Kidney capillary endothelial cell (primary cell): ENCODE measurements at places on chromosomes 5 and 9.

DNA sequence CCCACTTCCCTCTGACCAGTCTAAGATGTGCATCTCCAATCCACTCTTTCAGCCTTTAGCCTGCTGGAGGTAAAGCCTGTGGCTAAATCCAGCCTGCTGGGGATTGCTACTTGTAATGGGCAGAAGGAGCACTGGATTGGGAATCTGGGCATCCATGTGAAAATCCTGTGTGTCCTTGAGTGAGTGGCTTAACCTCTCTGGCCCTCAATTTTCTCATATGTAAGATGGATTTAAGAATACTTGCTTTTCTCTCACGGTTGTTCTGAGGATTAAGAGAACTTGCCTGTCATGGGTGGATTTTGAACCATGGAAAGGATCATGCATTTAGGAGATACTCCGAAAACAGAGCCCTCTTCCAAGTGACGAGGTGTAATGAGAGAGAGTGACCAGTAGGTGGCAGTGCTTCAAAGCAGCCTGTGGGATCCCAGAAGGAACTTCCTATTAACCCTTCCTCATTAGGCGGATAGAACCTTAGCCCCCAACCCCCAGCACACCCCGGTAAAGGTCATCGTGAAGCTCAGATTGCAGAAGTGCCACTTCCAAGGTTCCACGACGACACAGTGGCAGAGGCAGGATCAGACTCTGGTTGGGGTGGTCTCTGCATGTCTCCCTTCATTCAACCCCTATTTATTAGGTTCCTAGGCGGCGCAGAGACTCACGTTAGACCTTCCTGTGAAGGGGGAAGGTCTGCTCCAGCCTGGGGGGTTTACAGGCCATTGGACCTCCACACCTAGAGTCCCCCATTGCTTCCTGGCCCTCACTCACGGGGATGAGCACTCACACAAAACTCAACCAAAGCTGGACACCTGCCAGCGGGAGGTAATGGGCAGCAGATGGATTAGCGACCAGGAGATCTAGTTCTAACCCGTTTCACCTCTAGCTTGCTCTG lies 68.7 kb upstream of the ZNF618 start:
- DNase-seq: peak; percentile 68

DNA sequence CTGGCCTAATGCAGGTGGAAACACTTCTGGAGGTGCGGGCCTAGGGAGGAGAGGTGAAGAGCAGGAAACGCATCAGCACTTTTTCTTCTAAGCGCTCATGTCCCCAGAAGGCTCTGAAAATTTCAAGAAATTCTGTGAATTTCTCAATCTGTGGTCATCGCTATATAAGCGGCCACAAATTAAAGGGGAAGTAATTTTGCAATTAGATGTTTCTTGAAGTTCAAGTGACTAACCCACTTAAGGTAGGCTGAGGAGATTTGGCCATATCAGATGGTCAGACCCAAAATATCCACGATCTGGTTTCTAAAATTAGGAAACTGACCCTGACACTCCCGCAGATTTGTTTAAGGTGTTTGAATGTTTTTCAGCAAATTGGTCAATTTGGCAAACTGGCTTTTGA lies 16.6 kb upstream of the HMGCR start:
- DNase-seq: no peak

DNA sequence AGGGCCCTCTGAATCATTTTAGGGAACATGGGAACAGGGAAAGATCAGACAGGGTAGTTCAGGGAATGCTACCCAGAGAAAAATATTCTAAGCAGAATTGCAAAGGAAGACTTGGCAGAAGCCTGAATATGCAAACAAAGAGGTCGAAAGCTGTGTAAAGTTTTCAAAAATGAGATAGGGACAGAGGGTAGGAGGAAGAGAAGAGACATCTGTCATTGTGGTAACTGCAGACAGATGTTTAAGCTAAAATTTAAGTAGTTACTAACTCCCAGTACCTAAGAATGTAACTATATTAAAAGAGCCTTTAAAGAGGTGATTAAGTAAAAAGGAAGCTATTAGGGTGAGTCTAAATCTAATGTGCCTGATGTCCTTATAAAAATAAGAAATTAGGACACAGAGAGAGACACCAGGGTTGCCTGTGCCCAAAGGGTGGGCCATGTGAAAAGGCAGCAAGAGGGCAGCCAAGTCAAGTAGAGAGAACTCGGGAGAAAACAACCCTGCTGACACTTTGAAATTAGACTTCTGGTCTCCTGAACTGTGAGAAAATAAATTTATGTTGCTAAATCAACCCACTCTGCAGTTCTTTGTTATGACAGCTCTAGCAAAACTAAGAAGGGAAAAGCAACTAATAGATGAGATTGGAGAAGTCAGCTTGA lies 1647.4 kb upstream of the C9orf72 start:
- DNase-seq: no peak

DNA sequence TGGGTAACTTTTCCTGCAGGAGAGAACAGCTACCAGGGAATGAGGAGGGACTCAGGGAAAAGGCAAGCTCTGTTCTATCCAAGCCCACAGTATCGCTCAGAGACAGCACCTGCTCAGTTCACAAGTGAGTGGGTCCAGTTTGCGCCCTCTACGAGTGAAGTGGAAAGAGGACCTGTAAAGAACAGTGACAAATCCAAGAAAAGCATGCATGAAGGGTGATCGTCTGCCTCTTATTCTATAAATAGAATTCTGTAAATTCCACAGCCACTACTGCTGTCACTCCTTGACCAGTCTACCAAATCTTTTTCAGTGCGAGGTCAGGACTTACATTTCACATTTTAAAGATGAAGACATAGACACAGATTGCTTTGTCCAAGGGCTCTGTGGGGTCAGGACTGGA lies 117.5 kb downstream of the ENTREP1 start:
- no peak for DNase-seq

GRCh38 chr5:44632344-44632743 lies 176.4 kb upstream of the MRPS30 start:
- DNase-seq: no peak

GRCh38 chr5:11047030-11047429 lies 286.0 kb upstream of the DAP start:
- no peak for DNase-seq

GRCh38 chr5:68299575-68299974 lies 84.0 kb downstream of the PIK3R1 start:
- no peak for DNase-seq

- no peak for DNase-seq
These were observed 7.7 kb upstream of the NPM1 start for GRCh38 chr5:171379961-171380360.

- DNase-seq: no peak
These were observed 3.7 kb upstream of the GNPDA1 start for GRCh38 chr5:142016556-142016955.

- DNase-seq: no peak
These were observed 19.8 kb upstream of the HEXB start for GRCh38 chr5:74665273-74665672.

GRCh38 chr9:38292480-38292879 lies 100.0 kb upstream of the ALDH1B1 start:
- DNase-seq: no peak

DNA sequence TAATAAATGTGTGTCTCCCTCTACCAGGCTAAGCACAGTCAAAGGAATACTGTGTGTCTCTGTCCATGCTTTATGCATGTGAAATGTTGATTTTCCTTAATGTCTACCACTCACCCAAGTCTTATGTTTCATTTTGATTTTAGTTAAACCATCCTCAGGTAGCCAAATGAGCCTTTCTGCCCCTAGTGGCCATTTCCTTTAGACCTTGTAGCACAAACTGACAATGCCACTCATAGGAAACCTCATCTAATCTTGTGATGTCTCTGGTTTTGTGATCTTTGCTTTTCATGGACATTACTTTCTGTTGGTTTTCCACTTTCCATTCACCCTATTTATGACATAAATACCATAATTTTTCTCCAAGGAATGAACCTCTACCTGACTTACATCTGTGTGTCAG lies 820.8 kb downstream of the MAT2B start:
- DNase-seq: no peak
